ENCODE measurements at places on chromosomes 7 and 10.
A peak's percentile ranks its signal among the peaks of the same experiment; 100 is the strongest.

DNA sequence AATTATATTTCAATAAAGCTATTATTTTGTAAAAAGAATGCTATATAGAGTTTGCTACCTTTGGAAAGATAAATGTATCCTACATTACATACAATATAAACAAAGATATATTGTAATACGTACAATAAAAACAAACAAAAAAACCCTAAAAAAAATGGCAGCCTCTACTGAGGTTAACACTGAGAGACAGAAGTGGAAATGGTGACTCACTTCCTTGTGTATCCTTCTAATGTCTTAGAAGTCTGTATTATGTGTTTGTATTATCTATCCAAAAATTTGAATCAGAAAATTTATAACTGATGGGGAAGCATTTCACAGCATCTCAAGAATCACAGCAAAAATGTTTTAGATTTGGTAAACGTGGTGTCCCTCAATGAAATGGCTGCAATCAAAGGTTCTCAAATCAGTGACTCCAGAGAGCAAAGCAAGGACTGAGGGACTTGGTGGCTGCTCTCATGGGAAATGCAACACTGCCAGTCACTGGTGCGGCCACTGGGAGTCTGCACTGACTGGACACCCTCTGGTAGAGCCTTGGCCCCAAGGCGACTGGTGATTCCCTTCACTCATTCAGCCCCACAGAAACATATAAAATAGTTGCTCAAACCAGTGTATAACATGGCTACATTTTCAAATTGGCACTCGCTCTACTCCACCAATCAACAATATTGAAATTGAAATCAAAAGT lies 53.8 kb downstream of the PANK1 start:
- no peak for DNase-seq

DNA sequence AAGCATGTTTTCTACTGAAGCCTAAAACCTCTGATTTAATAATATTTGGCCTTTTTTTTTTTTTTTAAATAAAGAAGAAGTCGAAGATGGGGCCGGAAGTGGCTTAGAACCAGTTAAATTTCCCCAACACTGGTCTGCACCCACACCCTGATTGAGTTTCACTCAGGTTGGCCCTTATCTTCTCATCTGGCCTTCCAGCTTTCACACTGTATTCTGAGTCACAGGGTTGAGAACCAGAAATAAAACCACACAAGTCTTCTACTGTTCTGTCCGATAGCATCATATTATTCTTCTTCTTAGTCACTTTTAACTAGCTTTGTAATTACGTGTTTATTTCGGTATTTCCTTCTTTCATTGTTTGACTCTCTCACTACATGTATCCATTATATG lies 9.9 kb downstream of the ZNF365 start:
- peak; percentile 77 for DNase-seq

GRCh38 chr10:131854579-131855335 lies 46.1 kb upstream of the PPP2R2D start:
- no peak for DNase-seq

- no peak for DNase-seq
Measured at GRCh38 chr7:35019801-35020200, 17.5 kb downstream of the DPY19L1 start.

- DNase-seq = no peak
Measured at GRCh38 chr7:44156453-44157010, 15.4 kb upstream of the MYL7 start.

DNA sequence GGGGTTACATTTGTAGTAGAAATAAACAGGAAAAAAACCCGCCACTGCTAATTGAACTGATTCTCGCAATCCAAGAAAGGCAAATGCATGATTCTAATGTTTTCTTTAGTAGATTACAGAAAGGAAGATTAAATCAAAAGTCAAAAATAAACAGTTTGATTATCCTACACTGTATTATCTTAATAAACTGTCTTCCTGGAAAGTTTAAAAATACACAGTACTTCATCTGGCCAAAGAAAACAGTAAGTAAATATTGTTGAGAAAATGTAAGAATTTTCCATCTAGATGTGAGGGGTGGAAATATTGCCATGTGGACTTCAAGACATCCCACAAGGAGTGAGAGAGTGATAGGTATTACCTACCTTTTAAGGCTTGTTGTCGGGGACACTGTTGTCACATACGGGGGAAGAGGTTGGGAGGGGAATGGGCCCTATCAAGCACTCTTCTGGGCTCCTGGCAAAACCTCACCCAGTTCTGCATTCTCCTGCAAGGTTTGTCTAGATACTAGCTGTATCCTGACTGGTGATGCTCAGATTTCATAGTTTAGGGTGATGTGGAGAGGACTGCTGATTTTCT lies 17.8 kb downstream of the GRK5 start:
- DNase-seq = no peak

- DNase-seq = peak; percentile 75
Measured at GRCh38 chr10:24215196-24215595, 6.3 kb downstream of the KIAA1217 start.

GRCh38 chr10:115829521-115830205 lies 443.3 kb downstream of the GFRA1 start:
- peak; percentile 23 for DNase-seq

- peak; percentile 66 for DNase-seq
Measured at GRCh38 chr10:101897633-101898032, 54.0 kb upstream of the KCNIP2 start.

DNA sequence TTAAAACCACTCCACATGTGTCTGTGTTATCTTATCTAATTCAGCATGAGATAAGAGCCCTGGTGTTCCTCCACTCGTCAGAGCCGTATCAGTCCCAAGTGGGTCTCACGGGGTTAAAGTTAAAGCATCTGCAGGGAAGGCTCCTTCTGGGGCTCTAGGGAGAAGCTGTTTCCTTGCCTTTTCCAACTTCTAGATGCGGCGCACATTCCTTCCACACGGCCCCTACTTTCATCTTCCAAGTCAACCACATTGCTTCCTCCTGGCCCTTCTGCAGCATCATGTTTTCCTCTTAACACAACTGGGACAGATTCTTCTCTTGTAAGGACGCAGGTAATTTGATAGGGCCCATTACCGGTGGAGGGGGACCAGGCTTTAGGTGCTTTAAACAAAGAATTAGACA lies 620.1 kb upstream of the DPP6 start:
- no peak for DNase-seq

- DNase-seq = no peak
Measured at GRCh38 chr10:381805-382204, 246.6 kb downstream of the ZMYND11 start.

DNA sequence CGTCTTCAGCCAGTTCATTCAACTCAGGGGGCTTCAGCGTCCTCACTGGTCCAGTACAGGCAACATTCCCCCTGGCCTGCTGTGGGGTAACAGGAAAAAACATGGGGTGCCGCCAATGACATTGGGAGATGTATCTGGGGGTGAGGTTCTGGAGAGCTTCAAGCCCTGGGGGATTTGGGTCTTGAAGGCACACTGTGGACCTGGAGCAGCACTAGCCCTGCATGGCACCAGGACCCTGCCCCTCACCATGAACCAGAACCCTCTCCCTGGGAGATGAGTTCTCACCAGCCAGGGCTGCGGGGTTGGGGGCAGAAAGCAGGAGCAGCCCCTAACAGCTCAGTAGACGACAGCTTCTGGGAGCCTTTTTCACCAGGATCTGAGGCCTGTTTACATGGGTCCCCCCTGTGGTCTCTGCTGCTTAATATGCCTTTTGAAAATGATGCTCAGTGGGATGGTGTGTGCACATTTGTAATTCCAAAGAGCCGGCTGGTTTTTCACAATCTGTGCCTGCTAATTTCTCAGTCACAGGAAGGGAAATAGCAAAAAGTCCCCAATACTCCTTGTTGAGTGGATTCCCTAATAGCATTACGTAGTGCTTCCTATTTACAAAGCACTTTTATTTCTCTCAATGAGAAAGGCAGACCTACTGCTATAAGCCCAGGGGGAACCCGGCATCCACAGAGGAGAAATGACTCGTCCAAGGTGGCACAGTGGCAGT lies 509.5 kb downstream of the RPS24 start:
- no peak for DNase-seq

GRCh38 chr7:114759347-114760062 lies 162.4 kb upstream of the MDFIC start:
- DNase-seq = peak; percentile 43

DNA sequence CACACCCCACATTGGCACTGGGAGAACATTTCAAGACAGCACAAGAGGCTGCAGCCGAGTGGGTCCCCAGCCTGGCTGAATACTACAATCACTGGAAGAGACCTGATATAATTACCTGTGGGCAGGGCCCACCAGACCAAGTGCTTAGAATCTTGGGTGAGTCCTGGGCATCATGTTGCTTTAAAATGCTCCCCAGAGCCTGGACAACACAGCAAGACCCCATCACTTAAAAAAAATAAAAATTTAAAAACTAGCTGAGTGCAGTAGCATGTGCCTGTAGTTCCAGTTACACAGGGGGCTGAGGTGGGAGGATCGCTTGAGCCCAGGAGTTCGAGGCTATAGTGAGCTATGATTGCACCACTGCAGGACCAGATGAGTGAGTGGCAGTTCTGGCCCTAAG lies 28.1 kb downstream of the FAM171A1 start:
- DNase-seq = no peak

Data from astrocyte of the hippocampus (primary cell).